Activated CD4-positive, CD25-positive, alpha-beta regulatory T cell (primary cell): ENCODE measurements at places on chromosomes 13 and 19.

DNA sequence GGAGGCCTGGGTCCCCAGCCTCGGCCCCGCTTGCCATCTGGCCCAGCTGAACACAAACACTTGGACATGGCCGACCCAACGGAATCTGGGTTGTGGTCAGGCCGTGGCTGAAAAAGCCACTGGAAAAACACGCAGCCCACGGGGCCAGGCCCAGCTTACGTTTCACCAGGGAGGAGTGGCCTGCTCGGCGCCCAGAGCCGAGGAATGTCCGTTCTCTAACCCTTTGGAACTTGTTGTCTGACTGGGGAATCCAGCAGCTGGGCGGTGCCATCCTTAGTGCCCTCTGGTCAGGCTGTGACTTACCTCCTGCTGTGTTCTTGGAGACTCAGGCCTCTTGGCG lies 13.8 kb downstream of the CILP2 start:
- no peak for DNase-seq

DNA sequence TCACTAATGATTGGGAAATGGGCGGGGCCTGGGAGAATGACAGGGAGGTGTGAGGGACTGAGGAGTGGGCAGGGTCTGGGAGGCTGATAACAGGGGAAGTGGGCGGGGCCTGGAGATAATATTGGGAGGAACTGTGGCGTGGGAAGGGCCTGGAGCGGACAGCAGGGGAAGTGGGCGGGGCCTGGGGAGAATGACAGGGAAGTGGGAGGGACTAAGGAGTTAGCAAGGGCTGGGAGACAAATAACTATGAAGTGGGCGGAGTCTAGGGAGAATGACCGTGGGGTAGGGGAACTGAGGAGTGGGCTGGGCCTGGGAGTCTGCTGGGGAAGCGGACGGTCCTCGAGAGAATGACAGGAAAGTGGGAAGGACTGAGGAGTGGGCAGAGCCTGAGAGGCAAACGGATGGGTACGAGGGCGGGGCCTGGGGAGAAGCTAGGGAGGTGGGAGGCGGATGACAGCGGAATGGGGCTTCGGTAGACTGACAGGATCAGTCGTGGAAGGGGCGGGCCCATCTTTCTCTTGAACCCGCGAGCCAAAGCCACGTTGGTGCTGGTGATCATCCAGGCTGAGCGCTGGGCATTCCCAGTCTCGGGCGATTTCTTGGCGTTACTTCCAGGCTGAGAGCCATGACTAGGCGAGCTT lies 14.0 kb upstream of the TUBB4A start:
- DNase-seq, result peak; percentile 47

DNA sequence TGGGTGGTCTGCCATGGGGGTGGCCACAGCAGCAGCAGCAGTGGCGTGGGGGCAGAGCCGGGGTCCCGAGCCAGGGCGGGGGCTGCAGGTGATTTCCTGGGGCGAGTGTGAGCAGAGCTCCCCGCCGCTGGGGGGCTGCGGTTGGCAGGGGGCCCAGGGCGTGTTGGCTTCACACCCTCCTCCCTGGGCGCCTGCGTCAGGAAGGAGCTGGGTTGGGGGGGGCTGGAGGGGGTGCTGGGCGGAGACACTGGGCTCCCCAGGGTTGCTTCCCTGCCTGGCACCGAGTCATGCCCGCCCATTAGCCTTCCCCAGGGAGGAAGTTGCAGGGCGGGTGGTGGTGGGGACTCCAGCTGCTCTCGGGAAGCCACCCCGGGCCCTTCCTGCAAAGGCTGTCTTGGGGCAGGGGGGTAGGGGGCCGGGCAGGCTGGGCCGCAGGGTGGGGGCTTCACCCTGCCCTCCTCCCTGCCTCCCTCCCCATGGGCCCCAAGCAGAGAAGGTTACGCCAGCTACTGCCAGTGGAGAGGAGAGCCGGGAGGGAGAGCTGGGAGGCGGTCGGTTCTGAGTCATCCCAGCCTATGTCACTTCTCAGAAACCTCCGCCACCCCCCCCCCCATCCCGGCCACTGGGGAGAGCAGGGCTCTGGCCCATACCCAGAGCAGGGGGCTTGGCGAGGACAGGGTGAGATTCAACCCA lies 4.6 kb downstream of the MIDN start:
- DNase-seq, result peak; percentile 65

GRCh38 chr13:23433171-23434153 lies at the start of gene SACS:
TSS of gene SACS (minus strand) at chr13:23433702. CDS start at chr13:23411239, 22,463 bp downstream.
- DNase-seq, result no peak

DNA sequence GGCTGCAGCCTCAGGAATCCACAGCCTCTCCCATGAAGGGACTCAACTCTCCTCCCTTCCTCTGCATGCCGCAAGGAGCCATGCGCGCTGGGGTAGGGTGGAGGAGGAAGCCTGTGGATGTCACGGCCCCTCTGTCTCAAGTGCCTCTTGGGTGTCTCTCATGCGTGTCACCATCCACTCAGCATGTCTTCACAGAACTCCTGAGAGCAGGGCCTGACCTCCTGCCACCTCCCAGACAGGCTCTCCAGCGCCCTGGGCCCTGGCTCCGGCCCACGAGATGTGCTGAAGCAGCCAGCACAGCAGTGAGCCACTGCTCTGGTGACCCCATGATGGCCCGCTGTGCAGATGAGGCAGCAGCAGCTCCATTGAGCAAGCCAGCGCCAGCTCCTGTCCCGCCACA lies 25.9 kb upstream of the SPACA7 start:
- DNase-seq, result no peak

GRCh38 chr19:947707-948539 lies 22.1 kb downstream of the ARID3A start:
- DNase-seq, result no peak

- DNase-seq, result no peak
Measured at GRCh38 chr19:51251468-51251820, 564 bp downstream of the SIGLECL1 start.

DNA sequence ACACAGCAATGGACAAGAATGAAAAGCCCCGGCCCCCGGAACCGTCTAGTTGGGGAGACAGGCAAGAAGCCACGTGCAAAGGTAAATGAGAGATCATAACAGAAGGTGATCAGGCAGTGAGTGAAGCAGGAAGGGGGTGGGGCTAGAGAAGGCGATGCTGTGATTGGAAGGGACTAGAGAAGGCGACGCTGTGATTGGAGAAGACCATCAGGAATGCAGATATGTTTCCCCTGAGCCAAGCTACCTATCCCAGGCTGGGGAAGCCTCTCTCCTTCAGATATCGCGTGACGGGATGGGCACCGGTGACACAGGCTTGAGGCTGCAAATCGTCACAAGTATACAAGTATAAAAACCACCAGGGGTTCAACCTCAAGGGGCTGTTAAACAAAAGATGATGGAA lies 21.8 kb downstream of the DCAF15 start:
- no peak for DNase-seq

GRCh38 chr13:23462815-23463559 lies 29.5 kb upstream of the SACS start:
- no peak for DNase-seq
